ENCODE measurements at places on chromosomes 16 and 17. TPM values are rescaled to one million over a fixed set of nuclear protein-coding genes. Genes with fewer than 3 reads are reported as not detected.

SLC12A3 gene
- not detected for total RNA-seq

MGAT5B gene
- total RNA-seq = 9.6 TPM

MPV17L gene
- not detected for total RNA-seq

MLYCD gene
- 3.3 TPM for total RNA-seq

NPIPB2 gene
- 17.1 TPM for total RNA-seq

TPSD1 gene
- total RNA-seq = not detected

NEUROD2 gene
- total RNA-seq = not detected

TEKT1 gene
- total RNA-seq = not detected

KRTAP1-1 gene
- not detected for total RNA-seq

IRX3 gene
- total RNA-seq = 27.7 TPM

LGALS9B gene
- 0.54 TPM for total RNA-seq

C17orf78 gene
- not detected for total RNA-seq

OR4D1 gene
- total RNA-seq = not detected

CD300E gene
- total RNA-seq = not detected

ESRP2 gene
- not detected for total RNA-seq

KRT12 gene
- total RNA-seq = not detected

- no peak for DNase-seq
These were observed 102.8 kb downstream of the XYLT1 start for GRCh38 chr16:17367923-17368322.

- DNase-seq = no peak
These were observed 1.1 kb upstream of the TEKT3 start for GRCh38 chr17:15342460-15342859.

DNA sequence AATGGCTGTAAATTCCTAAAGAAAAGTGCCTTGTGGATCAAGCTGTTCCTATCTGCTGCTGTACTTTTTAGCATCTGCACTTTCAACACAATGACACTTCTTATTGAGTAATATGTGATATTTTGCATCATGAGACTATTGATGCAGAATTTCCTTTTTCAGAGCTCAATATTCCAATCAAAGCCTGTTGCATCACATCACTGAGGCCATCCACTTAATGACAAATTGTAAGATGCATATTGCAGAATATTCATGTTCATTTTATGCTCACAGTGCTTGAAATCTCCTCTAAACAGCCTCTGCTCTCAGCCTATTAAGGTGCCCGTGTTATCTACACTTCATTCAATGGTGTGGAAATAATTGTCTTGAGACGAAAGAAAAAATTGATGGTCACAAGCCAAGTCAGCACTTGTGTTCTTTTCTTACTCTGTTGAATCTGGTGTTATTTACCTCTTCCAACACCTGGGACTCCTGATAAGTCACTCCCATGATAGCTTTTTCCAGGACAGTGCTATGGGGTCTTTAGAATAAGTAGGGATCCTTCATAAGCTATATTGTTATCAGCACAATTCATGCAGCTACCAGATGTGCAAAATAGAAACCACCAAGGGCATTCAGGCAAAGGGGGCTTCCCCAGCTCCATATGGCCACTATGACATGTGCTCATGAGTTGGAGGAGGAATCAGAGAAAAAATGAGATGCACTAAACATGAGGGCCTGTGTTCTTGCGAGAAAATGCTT, 9.3 kb upstream of the SKAP1 start:
- DNase-seq = no peak

DNA sequence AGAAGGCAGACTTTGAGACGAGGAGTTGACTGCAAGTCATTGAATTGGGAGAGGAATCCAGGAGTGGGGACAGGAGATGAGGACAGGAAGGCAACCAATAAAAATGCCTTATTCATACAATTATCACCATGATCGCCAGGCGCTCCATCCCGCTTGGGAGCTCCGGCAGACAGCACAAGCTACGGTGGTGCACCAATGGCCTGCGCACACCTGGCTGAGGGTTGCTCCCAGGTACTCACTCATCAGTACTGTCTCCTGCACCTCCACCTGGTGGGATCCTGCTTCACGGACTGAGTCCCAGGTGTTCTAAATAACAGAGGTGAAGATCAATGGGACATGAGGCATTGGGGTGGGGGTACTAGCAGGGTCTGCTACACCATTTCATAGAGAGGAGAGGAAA, 160.0 kb upstream of the TNRC6C start:
- no peak for DNase-seq

GRCh38 chr16:76579277-76579922, 302.2 kb downstream of the CNTNAP4 start:
- no peak for DNase-seq

DNA sequence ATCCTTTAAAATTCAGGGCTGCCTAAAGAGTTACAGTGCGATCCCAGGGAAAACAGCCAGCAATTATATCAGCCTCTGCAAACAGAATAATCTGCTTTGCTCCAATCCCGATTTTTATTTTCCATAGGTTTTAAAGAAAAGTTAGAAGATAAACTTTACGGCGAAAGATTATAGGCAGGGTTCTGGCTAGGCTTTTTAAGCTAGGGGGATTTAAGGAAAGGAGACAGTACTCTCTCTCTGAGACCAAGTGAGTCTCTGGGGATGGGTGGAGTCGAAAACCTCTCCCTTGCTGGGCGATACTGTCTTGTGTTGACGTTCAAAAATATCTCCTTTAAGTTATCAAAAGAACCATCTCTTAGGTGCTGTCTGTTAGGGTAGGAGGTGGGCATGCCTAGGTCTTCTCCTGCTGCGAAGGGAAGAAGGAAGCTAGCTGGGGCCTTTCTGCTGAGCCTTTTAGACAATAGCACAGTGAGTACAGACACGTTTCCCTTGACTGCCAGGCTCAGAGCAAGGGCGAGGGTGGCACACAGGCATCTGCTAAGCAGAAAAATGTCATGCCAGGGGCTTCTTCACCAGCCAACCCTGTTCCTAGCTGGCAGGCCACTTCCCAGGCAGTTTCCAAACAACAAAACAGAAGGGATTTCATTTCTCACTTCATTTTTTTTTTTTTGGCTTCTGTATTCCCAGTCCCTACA, 167.9 kb upstream of the MAF start:
- no peak for DNase-seq

DNA sequence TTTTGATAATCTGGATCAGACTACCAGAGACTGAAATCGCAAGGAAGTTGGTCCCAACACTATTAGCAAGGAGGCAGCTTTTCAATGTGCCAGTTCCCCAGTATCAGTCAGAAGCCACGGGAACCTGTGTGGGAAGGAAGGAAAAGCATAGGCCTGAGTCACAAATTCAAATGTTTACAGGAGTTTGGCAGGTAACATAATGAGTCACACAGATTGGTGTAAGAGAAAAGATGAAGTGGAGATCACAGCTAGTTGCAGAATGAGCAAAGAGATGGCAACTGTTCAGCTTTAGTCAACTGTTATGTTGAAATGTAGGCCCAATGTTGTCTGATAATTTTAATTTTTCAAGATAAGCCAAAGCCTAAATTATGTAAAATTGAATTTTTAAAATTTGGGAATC, 28.1 kb upstream of the ITGA2B start:
- DNase-seq = peak; percentile 51

GRCh38 chr16:28321700-28322411, 29.5 kb downstream of the SBK1 start:
- peak; percentile 39 for DNase-seq

- DNase-seq = no peak
These were observed 88.5 kb downstream of the ZNF18 start for GRCh38 chr17:11908711-11909146.

DNA sequence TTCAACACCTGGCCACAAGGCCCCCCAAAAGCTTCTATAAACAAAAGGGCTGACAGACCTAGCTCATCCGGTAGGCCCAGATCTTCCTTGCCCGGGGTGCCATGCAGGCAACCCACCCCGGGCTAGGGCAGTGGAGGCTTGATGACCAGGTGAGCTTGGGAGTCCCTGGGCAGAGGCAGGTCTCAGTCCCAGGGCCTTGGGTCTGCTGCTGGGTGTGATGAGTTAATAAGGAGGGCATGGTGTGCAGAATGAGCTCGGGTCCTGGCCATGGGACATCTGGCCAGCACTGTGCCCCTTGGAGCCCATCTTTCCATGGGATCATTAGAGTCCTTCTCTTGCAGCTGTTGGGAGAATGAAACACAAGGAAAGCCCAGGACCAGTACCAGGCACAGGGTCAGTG, 20.2 kb upstream of the MPRIP start:
- no peak for DNase-seq

- DNase-seq = no peak
These were observed 435.3 kb upstream of the ZFHX3 start for GRCh38 chr16:73483076-73483791.

GRCh38 chr16:30656974-30657865, 1.0 kb upstream of the FBRS start:
- DNase-seq = no peak

DNA sequence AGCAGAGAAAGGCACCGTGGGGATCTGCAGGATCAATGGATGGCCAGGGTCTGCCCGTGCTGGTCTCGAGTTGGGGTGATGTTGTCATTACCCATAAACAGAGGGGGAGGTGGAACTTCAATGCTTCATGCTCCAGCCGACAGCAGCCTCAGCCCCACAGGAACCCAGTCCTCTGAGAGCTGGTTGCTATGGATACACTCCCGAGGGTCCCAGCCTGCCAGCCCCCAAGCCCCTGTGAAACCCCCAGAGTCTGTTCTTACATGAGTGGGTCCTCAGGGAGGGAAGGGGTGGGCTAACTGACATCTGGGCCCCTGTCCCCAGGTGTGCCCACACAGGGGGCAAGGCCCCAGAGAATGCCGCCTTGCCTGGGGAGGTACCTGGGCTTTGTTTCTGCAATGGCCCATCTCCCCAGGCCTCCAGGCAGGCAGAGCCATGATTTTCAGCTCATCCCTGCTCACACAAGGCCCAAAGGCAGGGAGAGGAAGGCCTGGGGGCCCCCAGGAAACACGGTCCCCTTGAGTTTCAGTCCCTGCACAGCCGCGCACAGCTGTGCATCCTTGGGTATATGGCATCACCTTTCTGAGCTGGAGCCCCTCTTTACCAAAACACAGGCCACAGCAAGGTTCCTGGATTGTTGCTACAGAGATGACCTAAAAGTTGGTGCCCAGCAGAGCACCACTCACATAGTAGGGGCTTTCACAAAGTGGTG, 223.7 kb downstream of the ZNF423 start:
- DNase-seq = no peak

- DNase-seq = no peak
These were observed 14.2 kb upstream of the PEMT start for GRCh38 chr17:17605729-17606088.

- no peak for DNase-seq
These were observed 1.8 kb downstream of the PRSS22 start for GRCh38 chr16:2856061-2856670.

DNA sequence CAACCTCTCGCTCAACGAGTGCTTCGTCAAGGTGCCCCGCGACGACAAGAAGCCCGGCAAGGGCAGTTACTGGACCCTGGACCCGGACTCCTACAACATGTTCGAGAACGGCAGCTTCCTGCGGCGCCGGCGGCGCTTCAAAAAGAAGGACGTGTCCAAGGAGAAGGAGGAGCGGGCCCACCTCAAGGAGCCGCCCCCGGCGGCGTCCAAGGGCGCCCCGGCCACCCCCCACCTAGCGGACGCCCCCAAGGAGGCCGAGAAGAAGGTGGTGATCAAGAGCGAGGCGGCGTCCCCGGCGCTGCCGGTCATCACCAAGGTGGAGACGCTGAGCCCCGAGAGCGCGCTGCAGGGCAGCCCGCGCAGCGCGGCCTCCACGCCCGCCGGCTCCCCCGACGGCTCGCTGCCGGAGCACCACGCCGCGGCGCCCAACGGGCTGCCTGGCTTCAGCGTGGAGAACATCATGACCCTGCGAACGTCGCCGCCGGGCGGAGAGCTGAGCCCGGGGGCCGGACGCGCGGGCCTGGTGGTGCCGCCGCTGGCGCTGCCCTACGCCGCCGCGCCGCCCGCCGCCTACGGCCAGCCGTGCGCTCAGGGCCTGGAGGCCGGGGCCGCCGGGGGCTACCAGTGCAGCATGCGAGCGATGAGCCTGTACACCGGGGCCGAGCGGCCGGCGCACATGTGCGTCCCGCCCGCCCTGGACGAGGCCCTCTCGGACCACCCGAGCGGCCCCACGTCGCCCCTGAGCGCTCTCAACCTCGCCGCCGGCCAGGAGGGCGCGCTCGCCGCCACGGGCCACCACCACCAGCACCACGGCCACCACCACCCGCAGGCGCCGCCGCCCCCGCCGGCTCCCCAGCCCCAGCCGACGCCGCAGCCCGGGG, 1.3 kb downstream of the FOXC2 start:
- peak; percentile 45 for DNase-seq

DNA sequence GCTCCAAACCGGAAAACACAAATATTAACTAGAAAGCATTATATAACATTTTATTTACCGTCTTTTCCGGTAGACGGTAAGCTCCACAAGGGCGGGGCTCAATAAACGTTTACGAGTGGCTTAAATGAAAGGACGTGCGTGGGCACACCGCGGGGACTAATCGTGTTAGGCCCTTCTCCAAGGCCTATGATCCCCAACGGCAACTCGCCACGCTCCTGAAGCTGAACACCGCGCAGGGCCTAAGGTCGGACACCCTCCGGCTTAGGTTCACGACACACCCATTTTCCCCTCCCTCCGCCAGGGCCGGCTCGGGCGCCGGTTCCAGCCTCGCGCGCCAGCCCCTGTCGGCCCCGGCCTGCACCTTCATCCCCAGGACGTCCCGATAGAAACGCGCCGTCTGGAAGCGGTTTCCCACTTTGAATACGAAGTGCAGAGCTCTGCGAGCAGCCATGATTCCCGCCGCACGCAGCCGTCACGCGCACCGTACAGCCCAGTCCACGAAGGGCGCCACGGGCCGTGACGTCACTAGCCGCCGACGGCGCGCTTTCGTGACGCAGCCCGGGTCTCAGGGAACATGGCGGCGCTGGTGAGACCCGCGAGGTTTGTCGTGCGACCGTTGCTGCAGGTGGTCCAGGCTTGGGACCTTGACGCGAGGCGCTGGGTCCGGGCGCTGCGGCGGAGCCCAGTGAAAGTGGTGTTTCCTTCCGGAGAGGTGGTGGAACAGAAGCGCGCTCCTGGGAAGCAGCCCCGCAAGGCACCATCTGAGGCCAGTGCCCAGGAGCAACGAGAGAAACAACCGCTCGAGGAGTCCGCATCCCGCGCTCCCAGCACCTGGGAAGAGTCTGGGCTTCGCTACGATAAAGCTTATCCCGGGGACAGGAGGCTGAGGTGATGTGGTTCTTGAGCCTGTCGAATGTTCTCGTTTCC, at the start of the genes GLOD4 and MRM3:
TSS of gene GLOD4 (minus strand) at position 476 of the 927 bp plus-strand sequence. CDS start at position 451, 25 bp downstream.
TSS of gene MRM3 (plus strand) at position 549 of the 927 bp plus-strand sequence. CDS start at position 575, 26 bp downstream.
- peak; percentile 81 for DNase-seq

DNA sequence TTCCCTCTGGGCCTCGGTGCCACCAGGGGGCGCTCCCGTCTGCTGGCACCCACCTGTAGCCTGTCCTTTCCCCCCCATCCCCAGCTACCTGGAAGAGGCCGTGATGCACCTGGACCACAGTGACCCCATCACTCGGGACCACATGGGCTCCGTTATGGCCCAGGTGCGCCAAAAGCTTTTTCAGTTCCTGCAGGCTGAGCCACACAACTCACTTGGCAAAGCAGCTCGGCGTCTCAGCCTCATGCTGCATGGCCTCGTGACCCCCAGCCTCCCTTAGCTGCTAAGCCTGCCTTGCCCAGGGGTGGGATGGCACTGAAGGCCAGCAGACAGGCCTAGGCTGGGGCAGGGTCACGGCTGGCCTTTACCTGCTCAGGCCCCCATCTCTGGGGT, 818 bp upstream of the NRN1L start:
- DNase-seq = peak; percentile 47
